ENCODE measurements at places on chromosomes 6 and 20.

- peak; percentile 7 for DNase-seq
These were observed 45.4 kb upstream of the ECI2 start for GRCh38 chr6:4180652-4181255.

GRCh38 chr6:170100046-170100445 is 190.8 kb downstream of the DLL1 start:
- no peak for DNase-seq

GRCh38 chr20:6053776-6054688 is at the start of gene LRRN4:
TSS of gene LRRN4 (minus strand) at chr20:6054060. CDS start at chr20:6052799, 1,261 bp downstream.
- no peak for DNase-seq

- no peak for DNase-seq
These were observed 100.2 kb downstream of the FIG4 start for GRCh38 chr6:109791301-109791700.

- no peak for DNase-seq
These were observed 264.5 kb downstream of the CDH4 start for GRCh38 chr20:61516346-61517208.

- DNase-seq = peak; percentile 19
These were observed 8.2 kb upstream of the QKI start for GRCh38 chr6:163406366-163406765.

DNA sequence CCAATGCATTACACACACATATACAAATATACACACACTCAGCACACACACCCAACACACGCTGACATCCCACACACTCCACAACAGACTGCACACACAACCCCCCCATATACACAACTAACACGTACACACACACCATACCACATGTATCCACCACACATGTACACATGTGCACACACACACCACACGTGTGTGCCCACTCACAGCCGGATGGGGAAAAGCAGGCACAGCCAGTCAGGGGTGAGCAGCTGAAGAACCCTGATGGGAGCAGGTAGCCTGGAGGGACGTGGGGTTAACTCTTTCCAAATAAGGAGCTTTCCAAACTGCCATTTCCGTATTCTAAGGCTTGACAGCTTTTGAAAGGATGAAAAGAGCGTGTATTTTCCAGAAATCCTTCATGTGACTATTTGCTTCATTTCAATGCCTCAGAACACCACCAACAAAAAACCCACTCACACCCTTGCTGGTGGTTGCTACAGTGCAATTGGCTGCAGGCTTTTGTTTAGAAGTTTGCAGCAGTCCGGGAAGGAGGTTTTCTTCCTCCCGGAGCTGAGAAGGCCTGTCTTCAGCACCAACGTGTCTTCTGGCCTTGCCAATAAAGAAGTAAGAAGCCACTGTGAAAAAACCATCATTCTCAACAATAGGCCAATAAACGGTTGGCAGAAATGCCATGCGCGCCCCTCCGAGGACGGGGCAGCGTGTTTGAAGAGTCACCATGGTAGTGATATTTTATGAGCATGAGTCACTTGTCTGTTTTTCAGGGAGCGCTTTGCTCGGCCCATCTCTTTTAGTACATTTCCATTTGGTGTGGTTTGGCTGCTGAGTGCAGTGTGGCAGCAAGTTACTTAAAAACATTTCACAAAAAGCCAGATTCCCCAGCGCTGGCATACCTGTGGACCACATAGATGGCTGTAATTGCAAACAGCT is 131.3 kb upstream of the GMDS start:
- no peak for DNase-seq

DNA sequence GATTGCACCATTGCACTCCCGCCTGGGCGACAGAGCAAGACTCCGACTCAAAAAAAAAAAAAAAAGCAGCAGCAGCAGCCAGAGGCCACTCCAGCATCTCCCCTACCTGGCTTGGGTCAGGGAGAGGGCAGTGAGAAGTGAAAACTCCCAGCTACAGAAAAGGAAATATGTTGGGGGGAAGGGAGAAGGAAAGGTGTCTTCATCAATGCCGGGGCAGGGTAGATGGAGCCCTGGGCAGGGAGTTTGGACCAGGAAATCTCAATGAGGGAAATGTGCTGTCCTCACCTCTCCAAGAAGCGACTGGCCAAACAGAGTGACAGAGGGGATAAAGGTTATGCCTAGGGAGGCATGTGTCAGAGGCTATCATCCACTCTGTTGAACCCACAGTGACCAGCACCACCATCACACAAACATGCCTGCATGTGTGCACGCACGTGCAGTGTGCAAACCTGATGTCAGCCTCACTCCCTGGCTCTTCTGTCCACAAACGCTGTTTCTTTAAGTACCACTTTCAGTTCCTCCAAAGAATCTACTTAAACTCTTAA is 887 bp upstream of the AIF1 start:
- no peak for DNase-seq

GRCh38 chr6:33377171-33377570 is 14.5 kb upstream of the KIFC1 start:
- DNase-seq = no peak

DNA sequence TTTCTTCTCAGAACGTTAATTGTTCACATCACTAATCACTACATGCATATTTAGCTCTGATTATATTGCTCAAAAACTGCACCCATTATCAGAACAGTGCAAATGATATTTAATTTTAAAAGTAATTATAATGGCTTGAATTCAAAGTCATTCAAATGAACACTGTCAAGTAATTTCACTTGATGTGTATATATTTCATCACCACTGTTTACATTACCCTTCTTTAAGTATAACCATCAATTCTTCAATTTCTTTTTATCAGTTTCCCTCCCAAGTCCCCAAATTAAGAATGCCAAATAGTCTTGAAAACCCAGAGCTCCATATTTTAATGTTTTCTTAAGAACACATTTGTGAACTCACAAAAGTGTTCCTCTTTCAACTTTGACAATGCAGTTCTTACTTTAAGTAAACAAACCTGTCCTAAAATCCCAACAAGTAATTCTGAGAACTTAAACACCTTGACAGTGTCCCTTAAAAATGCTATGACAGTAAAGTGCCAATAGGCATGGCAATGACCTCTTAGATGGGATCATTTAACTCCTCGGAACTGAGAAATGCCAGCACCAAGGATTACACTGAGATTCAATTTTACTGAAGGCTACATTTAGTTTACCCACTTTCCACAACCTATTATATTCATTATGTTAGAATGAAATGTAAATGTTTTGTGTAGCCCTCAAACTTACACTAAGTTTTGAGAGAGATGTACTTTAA is 16.7 kb upstream of the SNX14 start:
- no peak for DNase-seq

- no peak for DNase-seq
These were observed 67.4 kb upstream of the LOC128125822 start for GRCh38 chr6:63504777-63505384.

DNA sequence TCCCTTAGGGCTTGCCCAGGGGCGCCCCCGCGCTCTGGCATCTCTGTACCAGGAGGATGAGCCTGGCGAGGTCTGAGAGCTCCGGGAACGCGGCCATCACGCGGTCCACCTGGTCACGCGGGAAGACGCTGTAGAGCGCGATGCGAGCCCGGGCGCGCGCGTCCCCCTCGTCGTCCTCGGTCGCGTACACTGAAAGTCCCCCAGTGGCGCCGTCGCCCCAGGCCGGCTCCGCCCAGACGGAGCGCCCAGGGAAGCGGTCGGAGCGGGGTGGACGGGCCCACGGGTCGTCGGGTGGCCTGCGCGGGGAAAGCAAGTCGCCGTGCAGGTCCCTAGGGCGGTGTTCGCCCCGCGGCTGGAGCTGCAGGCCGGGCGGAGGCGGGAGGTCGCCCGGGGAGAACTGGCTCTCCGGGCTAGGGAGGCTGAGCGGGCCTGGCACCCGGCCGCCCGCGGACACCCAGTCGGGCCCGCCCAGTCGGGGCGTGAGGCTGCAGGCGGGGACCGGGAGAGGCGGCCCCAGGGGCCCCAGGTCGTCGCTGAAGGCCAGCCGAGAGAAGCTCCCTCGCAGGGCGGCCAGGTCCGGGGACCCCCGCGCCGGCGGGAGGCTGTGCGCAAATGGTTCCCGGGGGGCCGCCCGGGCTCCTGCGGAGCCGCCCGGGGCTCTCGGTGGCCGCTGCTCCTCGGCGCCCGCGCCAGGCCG is 34.0 kb downstream of the ZC3H12D start:
- peak; percentile 59 for DNase-seq

- no peak for DNase-seq
These were observed 107.3 kb downstream of the IRF4 start for GRCh38 chr6:498795-499231.

- DNase-seq = no peak
These were observed 15.5 kb upstream of the TPBG start for GRCh38 chr6:82348130-82348529.

DNA sequence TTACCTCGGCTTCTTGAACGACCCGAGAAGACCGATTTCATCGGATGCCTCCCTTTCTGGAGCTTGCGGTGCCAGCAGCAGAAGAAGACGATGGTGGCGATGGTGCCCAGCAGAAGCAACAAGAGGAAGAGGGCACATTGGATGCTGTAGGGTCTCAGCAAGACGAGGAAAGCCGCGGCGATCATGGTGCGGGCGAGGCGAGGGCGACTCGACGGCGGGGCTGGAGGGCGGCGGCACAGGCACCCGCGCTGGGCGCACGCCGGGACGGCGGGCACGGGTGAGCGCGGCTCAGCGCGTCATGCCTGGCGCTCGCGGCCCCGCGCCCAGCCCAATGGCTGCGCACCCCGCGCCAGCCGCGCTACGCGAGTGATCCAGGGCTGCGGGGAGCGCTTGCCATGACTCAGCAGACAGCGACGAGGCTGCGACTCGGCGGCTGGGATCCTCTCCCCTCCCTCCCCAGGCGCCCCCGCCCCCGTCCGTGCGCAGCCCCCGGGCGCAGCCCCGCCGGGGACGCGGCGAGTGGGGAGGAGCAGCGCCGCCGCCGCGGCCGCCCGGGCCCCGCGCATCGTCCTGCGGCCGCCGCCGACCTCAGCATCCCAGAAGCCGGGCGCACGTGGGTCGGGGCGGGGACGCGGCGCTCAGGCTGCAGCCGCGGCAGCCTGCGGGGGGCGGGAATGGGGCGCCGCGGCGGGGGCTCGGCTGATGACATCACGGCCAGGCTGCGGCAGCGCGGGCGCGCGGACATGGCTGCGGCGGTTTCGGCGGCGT is at the start of gene BEND6:
Gene BEND6, plus strand, starts transcription at position 705 of the 768 bp plus-strand sequence. CDS start 26,704 bp downstream, outside the sequence.
- peak; percentile 71 for DNase-seq

- DNase-seq = no peak
These were observed 66.0 kb upstream of the KIF16B start for GRCh38 chr20:16639027-16639941.

DNA sequence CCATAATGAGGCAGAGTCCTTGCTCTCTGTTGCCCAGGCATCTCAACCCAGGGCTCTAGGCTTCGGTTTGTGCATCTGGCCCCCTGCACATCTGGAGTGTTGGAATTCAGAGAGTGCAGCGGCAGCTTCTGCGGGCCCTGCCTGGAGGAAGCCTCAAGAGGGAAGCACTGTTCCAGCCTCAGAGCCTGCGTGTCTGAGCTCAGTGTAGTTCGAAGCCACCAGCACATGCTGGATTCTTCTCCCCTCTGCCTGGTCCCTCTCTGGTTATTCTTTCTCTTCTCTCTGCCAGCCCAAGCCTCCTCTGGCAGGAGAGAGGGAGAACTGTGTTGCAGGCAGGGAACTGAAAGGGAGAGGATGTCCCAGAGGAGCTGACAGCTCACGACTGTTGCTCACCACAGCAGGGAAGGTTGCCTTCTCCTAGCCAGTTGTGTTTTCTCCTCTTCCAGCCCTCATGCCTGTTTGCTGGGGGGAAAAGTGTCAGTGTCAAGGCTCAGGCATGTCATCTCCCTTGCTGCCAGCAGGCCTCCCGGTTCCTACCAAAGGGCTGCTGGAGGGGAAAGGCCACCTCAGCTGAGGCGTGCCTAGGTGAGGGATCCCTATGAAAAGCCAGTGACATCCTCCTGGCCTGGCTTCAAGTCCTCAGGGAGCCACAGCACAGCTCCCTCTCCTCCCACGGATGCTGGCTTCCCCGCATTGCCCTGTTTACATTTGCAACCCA is 126.0 kb upstream of the LRFN2 start:
- DNase-seq = no peak

- peak; percentile 26 for DNase-seq
These were observed 213.2 kb upstream of the MANEA start for GRCh38 chr6:95364016-95364604.

DNA sequence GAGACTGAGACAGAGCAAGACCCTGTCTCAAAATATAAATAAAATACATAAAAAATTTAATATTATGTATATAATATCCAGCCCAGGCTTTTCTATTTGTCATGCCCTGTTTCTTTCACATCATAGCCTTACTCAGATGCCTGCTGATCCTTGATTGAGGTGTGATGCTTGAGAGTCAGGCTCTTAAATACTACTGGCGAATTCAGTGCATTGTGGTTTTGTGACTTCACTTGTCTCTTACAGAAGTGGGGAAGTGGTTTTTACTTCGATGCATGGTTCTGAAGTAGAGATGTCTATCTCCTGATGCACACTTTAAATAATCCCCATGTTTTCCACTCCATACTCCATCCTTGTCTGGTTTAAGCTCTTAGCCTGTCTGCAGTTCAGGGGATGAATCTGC is 29.1 kb downstream of the ASXL1 start:
- peak; percentile 92 for DNase-seq

DNA sequence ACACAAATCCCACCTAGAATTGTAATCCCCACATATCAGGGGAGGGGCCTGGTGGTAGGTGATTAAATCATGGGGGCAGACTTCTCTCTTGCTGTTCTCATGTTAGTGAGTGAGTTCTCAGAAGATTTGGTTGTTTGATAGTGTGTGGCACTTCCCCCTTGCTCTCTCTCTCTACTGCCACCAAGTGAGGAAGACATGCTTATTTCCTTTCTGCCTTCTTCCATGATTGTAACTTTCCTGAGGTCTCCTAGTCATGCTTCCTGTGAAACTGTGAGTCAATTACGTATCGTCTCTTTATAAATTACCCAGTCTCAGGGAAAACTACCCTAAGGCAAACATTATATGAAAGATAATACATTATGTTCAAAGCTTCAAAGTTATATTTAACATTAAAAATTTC is 1297.5 kb upstream of the CITED2 start:
- DNase-seq = no peak

DNA sequence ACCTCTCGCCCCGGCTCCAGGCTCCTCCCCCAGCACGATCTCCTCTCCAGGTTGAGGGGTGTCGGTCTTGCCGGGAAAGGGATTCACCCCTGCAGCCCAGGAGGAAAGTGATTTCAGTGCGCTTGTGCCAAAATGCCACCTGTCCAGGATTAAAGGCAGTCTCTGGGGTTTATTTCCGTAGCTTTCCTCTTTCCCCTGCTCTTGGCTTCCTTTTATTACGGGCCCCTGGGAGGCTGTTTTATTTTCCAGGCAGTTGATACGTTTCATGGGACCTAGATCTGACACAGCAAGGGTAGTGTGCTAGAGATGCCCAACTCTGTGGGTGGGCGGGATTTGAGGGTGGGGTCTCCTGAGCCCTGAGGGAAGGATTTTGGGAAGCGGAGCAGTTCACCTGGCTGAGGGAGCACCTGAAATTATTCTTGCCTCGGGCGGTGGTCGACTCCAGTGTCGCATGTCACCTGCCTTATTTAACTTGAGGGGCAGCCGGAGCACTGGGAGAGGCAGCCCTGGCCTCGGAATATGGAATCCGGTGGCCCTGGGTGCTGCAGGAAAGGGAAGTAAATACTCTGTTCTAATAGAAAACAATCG is 9.5 kb upstream of the NKX2-2 start:
- DNase-seq = no peak

DNA sequence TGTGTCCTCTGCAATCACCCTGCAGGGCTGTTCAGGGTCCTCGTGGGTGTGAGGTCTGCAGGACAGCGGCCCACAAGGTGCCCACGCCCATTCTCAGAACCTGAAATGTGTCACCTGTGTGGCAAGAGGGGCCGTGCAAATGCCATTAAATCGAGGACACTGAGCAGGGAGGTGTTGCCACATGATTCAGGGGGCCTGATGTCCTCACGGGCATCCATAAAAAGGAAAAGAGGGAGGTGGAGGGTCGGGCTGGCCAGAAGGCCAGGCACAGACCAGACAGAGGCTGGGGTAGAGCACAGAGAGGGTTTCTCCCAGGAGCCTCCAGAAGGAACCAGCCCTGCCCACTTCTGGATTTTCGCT is 239.6 kb downstream of the ERMARD start:
- no peak for DNase-seq
